Esophagus squamous epithelium (tissue), 5 donors: ENCODE measurements at places on chromosomes 5 and 9.

DNA sequence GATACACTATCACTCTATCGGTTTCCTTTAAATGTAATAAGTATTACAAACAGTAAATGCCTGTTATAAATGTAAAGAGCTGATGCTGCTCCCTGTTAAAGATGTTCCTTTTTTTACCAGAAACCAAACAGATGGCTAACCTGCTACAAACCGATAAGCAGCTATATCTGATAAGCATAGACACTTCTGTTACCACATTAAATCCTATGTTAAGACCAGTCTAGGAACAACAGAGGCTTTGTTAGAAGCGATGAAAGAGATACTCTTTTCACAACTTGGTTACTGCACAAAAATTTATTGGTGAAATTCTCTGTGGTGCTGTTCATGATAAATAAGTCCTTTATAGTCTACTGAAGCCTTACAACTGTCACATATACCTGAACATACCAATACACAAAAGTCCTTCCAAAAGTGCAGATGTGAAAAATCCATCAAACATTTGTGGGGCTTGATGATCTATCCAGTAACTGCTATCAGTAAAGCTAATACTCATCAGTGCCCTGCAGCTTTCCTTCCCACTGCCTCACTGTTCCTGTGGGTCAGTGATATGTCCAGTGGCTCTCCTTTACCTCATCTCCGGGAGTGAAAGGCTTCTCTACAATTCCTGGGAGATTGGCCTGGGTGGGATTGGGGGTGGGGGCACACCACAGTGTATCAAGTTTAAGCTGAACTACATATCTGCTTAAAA lies 25.8 kb upstream of the PRXL2C start:
- no peak for DNase-seq

DNA sequence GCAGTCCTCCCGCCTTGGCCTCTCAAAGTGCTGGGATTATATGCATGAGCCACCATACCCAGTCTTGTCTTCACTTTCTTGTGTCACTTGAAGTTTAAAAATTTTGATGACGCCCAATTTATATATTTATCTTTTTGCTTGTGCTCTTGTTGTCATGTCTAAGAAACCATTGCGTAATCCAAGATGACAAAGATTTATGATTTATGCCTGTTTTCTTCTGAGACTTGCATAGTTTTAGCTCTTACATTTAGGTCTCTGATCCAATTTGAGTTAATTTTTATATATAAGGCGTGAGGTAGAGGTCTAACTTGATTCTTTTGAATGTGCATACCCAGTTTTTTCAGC lies 18.6 kb downstream of the ANKHD1 start:
- no peak for DNase-seq

DNA sequence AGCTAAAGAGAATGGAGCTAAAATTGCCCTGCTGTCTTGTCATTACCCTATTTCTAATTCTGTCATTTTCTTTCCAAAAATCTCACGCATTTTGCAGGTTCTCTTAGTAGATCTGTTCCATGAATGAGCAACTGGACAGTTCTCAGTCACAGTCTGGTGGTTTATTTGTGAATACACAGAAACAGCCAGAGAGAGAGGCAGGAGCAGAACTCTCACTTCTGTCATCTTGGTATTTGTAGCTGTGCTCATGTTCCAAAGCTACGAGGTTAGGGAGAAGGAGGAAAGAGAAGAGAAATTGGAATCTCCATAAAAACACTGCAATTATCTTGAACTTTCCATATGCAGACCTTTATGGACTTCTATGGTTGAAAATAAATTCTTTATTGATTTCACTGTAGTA lies 118.0 kb upstream of the OR13F1 start:
- DNase-seq = no peak

GRCh38 chr9:135009794-135010585 lies 77.5 kb upstream of the OLFM1 start:
- DNase-seq = no peak

- DNase-seq = no peak
These were observed 267.2 kb downstream of the MAN2A1 start for GRCh38 chr5:109956884-109957283.

DNA sequence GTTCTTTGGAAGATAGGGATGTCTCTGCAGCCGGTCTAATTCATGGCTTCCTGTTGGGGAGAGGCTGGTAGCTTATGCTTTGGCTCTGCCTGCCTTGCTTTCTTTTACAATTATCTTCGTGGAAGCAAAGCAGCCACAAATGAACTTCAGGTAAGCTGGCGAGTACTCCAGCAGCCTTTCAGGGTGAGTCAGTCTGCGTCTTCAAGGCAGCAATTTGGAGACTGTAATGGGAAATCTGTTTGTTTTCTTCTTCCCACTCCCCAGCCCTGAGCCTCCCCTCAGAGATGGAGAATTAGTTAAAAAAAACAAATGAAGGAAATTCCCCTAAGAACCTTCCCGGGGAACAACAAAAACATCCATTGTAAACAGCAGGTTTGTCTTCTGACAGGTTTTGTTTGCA lies 100.1 kb downstream of the PSAT1 start:
- DNase-seq = no peak

GRCh38 chr5:7842531-7842930 lies 8.4 kb downstream of the CFAP90 start:
- no peak for DNase-seq

GRCh38 chr9:3976865-3977613 lies 322.8 kb downstream of the GLIS3 start:
- DNase-seq = no peak

- DNase-seq = no peak
These were observed 71.5 kb downstream of the ARHGAP26 start for GRCh38 chr5:142841511-142842265.

DNA sequence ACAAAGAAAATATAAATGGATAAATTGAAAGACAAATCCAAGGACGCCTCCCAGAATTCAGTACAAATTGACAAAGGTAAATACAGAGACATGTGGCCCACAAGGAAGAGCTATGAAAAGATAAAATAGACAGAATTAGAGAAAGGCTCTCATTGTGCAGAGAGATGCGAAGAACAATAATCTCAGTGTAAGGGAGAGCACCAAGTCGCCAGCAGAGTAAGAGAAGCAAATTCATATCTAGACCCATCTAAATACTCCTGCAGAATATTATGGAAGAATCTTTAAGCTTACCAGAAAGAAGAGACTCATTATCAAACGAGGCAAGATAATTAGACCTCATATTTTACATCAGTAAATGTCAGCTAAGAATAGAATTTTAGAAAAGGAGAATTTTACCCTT lies 101.7 kb upstream of the ITGA1 start:
- DNase-seq = no peak

- DNase-seq = no peak
These were observed 597.3 kb downstream of the TLE1 start for GRCh38 chr9:81092057-81092456.

DNA sequence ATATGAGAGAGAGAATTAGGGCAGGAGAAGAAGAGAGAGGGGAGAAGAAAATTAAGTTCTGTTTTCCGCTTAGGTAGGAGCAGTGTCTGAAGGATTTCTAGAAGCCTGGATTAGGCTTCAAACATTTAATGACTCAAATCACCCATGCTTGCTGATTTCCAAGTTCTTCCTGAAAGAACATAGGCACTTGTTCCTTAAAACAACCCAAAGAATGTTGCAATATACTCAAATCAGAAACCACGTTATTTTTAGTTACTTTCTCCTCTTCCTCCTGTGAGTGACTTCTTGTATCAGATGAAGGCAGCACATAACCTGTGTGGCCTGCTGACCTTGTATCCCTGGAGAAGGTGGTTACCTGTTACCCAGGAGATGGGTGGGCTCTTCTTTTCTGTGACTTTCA lies 351.5 kb upstream of the KLF4 start:
- no peak for DNase-seq

GRCh38 chr9:14967450-14968321 lies 57.5 kb upstream of the FREM1 start:
- DNase-seq = no peak
